Effector memory CD4-positive, alpha-beta T cell (primary cell): ENCODE measurements at places on chromosomes 16 and 17.

DNA sequence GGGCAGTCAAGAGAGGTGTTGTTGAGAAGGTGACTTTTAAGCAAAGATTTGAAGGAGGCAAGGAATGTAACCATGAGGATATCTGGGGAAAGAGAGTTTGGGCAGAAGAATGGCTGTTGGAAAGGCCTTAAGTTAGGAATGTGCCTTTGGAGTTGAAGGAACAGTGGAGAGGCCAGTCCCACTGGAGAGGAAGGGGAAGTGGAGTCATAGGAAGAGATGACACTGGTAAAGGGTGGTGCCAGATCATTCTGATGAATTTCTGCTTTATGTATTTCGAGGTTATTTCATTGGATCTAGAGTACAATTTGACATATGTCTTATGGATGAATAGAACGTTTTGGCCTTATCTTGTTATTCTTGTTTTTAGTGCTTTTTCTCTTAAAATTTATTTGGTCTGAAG is 93.5 kb downstream of the WWP2 start:
- no peak for DNase-seq

DNA sequence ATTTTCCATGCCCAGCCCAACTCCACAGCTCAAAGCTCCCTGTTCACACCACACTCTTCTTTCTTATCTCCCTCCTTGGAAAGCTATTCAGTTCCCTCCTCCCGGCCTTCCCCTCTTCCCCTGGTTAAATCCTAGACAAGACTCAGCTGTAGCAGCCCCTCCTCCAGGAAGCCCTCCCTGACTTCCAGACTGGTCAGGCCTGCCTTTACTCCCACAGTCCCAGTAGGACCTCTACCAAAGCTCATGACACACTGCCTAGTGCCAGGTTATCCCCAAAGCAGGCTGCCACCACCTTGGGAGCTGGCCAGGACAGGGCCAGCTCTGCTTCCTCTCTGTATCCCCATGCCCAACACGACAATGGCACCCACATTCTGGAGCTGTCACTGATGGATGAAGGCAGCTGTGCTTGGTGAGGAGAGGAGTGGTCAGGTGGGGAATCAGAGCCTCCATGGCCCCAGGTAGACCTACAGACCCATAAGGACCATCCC is 50.0 kb downstream of the BEAN1 start:
- no peak for DNase-seq

DNA sequence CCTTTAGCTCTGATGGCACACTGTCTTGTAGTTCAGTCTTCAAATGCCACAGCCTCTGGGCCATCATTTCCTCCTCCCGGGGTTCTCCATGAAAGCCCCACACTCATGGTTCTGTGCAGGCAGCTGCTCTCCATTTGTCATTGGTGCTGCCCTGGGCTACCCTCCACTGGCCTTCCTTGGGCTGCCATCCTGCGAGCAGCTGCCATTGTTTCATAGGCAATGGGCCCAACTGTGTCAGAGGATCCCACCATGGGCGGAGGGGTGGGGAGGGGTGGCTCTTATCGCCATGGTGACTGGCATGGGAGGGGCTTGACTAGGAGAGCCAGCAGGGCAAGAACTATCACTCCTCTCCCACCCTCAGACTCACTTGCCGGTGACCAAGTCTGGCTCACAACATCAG is 38.6 kb upstream of the BRD7 start:
- no peak for DNase-seq

DNA sequence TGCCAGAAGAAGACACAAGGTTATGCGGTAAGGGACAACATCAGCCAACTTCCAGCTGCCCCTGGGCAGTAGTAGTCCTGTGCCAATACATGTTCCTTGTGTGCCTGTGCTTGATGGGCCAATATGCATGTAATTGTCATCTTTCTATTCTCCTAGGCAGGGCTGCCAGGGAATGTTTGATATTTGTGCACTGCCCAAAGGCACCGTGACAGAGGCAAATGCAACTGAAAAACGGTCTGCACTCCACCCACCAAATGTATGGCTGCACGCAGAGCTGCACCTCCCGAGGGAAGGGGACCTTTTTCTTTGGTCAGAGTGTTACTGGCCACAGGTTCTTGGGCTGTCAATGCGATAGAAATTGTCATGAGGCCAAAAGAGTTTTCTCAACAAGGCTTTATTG is 207.1 kb downstream of the LGALS9B start:
- DNase-seq = no peak

DNA sequence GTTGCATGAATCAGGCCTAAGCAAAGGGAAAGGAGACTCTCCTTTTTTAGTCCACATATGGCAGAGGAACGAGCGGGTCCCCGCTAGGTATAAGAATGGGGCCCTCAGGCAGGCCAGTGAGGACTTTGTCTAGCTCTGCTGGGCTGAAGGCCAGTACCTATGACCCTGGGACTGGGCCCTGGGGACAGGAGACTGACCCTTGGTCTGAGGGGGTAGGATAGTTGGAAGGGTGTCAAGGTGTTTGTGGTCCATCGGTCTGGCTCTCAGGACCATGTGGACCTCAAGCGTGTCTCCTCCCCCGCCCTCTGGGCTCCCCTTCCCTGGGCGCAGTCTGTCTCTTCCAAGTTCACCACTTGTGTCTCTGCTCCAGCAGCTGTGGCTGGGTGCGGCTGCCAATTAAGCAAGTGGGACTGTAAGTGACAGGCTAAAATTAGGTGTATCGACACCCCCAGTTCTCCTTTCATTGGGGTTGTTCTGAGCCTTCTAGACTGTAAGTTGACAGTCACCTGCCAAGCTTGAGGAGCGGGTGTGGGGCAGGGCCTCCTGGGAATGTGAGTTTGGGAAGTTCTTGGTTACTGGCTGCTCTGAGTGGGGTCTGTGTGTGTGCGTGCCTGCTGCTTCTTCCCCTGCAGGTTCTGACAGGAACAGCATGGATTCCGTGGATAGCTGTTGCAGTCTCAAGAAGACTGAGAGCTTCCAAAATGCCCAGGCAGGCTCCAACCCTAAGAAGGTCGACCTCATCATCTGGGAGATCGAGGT is 24.5 kb downstream of the AKAP1 start:
- no peak for DNase-seq

DNA sequence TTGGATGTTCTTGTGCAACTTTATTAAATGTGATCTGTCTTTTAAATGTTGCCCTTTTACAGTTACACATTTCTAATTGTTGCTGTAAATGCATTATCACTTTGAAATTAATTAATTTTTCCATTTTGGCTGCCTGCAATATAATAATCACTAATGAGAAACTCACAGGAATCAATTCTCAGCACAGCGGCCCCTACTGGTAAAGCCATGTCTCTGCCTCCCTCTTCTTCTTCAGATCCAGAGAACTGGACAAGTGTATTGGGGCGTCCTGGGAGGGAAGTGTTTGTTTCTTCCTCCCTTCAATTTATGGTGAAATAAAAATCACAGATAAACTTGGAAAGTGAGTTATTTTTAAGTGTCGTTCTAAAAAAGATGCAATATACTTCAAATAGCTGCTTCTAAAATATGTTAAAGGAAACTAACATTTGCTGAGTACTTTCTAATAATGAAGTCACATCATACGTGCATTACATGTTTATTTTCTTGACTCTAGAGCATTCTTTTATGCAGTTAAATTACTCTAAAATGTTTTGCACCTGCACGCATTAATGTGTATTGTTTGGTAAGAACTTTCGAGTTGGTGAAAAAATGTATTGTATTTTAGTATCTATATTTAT is 338.0 kb downstream of the WWOX start:
- no peak for DNase-seq

DNA sequence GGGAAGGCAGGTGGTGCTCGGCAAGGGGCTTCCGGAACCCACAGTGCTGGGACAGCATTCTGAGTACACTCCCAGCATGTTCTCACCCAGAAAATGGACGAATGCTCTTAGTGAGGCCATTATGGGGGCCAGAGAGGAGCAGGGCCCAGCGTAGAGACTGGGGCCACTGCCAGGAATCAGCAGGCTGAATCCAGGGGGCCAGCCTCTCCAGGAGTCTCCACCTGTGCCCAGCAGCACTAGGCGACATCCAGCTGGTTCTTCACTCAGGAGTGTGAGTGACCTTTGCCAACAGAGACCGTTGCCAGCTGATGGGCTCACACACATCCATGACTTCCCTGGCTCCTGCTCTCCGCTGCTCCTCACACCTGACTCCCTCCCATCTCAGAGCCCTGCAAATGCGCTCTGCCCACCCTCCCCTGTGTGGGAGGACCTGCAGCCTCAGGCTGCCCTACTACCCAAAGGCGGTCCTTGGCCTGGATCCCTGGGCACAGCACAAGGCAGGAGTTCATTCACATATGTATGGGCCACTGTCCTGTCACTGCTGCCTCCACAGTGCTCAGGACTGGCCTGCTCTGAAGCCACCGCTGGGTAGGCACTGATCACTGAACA is 5.1 kb downstream of the RHBDF1 start:
- DNase-seq = no peak

- DNase-seq = peak; percentile 11
These were observed 17.1 kb upstream of the FAM83G start for GRCh38 chr17:19021622-19022083.

- no peak for DNase-seq
These were observed 33.3 kb downstream of the HELZ start for GRCh38 chr17:67211742-67212141.

DNA sequence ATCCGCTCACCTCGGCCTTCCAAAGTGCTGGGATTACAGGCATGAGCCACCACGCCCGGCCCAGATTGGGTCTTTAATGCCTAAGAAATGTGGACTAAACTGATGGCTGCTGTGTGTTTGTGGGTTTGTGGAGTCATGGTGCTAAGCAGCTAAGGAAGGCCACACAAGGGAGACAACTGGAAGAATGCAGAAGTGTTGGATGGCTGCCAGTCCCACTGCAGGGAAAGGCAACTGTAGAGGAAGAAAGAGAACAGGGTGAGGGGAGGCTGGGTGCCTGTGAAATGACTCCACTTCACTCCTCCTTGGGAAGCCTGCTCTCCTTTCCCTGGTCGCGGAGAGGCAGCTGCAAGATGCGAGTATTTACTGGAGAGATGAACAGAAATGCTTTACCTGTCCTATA is 23.5 kb upstream of the SIAH1 start:
- DNase-seq = no peak

DNA sequence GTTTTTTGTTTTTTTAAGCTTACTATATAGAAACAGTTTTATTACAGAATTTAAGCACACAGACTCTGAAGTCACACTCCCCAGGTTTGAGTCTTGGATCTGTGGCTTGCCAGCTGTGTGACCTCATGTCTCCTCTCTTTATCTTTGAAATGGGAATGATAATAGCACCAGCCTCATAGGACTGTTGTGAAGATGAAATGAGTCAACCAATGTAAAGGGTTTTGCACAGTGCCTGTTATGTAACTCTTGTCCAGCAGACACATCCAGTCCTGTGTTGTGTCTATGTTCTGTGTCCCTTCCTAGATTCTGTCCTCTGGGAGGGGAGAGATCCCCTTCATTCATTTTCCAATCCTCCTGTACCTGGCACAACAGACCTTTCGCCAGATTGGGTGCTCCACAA is 3.1 kb upstream of the CPD start:
- no peak for DNase-seq

DNA sequence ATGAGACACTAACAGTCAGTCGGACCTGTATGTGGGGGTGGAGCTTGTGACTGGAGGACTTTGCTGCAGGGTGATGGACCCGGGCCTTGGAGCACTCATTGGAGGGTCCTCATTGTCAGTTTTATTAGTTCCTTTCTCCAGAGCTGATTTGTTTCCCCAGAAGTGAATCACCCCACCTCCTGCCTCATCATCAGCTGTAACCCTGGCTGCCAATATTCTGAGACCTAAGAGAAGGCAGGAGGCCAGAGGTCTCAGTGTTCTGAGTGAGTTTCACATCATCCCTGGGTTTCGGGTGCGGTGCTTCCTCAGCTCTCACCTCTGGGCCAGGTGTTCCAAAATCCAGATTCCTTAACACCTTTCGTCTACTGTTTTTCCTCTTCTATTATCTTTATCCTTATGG is 49.9 kb upstream of the KIFC3 start:
- DNase-seq = no peak

- no peak for DNase-seq
These were observed 1.0 kb downstream of the NACA2 start for GRCh38 chr17:61589990-61590389.

DNA sequence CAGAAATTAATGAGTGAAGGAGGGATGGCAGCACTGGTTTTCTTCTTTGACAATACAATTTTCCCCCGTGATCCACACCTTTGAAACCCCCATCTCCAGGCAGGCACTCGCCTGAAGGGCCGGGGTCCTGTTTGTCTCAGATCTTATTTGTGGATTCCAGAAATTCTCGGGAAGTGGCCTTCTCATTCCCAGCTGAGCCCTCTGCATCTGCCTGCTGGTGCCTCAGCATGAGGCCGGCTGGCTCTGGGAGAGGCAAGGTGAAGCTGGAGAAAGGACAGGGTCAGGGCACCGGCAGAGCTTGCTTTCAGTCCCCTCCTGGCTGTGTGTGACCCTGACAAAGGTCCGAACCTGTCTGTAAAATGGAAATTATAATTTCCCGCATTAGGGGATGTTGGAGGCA is 35.8 kb upstream of the C1QL1 start:
- no peak for DNase-seq

- no peak for DNase-seq
These were observed 57.2 kb upstream of the CACNG3 start for GRCh38 chr16:24198807-24199533.

GRCh38 chr17:77957235-77957856 is 1.2 kb upstream of the TNRC6C start:
- DNase-seq = no peak

- DNase-seq = no peak
These were observed 46.5 kb upstream of the CPNE2 start for GRCh38 chr16:57045694-57046381.

DNA sequence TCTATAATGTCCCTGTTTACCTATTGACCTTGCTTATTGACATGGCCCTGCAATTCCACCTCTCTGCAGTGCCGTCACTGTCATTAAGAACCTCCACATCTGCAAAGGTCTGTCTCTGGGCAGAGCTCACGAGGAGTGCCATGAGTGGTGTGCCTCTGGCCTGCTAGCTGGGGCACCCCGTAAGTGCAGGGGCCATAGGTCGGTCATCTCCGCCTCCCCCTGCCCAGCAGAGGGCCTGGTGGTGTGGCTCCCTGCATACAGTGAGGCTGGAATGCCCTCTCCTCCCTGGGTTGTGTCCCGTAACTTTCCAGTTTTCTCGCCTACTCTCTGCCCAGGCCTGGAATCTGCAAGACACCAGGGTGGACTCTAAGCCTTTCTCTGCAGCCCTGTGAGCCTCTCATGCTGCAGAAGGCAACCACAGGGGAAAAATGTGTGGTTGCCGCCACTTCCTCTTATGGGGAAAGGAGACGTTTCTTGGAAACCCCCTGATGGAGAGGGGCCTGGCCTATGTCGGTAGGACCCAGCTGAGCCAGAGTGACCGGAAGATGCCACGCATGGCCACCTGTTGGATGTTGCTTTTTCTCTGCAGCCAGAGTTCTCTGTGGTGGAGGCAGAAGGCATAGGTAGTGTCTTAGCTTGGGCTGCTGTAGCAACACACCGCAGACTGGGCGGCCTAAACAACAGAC is 2.7 kb upstream of the SNX20 start:
- peak; percentile 45 for DNase-seq

- no peak for DNase-seq
These were observed 43.6 kb upstream of the MMP2 start for GRCh38 chr16:55435387-55435786.

- DNase-seq = no peak
These were observed 8.8 kb downstream of the PMM2 start for GRCh38 chr16:8806272-8806983.
